ENCODE measurements at places on chromosomes 7 and 10. TPM values are rescaled to one million over a fixed set of nuclear protein-coding genes. Genes with fewer than 3 reads are reported as not detected.

The SCART1 gene
- total RNA-seq = 0.24 TPM

The C7orf25 gene
- total RNA-seq = 3.0 TPM

The KCNIP2 gene
- 0.66 TPM for total RNA-seq

The AKR1C1 gene
- 507 TPM for total RNA-seq

The MMD2 gene
- not detected for total RNA-seq

The LIPM gene
- total RNA-seq = not detected

The UBTD1 gene
- total RNA-seq = 19.5 TPM
